ENCODE measurements at places on chromosomes 7 and 10.

GRCh38 chr10:6236349-6237198 is 33.8 kb downstream of the PFKFB3 start:
- DNase-seq, result no peak

DNA sequence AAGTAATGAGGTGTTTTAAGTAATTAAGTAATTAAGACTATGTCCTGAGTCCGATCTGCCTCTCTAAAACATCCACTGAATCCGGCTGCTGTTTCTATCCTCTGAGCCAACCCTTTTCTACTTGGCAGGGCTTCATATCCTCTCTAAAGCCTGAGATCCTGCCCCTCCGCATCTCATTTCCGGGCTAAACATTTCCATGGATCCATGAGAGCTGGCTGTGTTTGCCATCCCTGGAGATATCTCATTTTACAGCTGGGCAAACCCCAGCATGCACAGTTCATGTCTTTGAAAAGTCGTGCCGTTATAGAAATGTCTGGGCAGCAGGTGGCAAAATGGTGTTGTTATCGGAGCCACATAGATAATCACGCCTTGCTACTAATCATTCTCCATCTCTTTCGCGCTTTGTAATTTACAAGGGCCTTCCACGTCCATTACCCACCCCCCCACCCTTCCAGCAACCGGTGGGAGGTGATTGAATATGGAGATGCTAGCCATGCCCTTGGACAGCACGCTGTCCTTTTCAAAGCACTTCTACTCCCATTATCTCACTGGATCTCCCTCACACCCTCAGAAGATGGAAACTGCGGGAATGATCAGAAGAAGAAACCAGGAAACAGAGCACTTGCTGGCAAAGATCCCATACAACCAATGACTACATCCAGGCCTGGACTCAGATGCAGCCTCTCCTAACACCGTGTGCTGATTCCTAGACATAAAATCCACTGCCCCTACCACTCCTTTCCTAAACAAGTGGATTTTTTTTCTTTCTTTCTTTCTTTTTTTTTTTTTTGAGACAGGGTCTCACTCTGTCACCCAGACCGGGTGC is 1189.2 kb downstream of the TYW1 start:
- no peak for DNase-seq

GRCh38 chr7:104873401-104873800 is 140.6 kb upstream of the KMT2E start:
- DNase-seq, result no peak

DNA sequence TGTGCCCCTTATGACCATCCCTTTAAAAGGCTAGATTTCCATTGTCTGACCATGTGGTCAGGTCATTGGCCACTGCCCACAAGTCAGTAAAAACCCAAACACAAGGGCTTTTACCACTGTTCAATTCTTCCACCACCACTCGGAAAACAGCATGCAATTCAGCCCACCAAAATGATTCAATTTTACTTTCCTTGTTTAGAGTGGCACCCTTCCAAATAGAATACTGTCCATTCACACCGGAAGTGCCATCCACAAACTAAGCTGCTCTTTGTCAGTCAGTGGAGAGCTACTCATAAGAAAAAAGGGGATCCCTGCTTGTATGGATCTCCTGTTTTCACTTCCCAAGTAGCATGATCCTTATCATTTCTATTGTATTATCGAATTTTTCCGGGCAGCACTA is 350.7 kb upstream of the MBL2 start:
- no peak for DNase-seq

GRCh38 chr10:22379059-22379458 is 33.8 kb downstream of the SPAG6 start:
- DNase-seq, result no peak

DNA sequence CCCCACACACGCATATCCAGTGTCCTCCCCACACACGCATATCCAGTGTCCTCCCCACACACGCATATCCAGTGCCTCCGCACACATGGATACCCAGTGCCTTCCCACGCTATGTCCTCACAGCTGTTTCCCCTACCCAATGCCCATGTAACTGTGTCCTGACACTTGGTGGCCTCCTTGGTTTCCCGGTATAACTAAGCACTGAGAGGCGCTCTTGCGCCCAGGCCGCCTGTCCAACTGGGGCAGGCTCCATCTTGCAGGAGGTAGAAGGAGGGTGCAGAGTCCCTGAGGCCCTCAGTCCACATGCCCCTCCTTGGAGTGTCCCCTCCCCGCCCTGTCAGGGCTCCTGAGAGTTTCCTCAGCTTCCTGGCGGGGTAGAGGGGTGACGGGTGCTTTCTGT is 535.6 kb downstream of the DNAJB6 start:
- DNase-seq, result no peak

- DNase-seq, result no peak
These were observed 10.8 kb downstream of the LFNG start for GRCh38 chr7:2530071-2530987.

GRCh38 chr10:126294451-126294850 is 93.8 kb downstream of the ADAM12 start:
- no peak for DNase-seq

- DNase-seq, result no peak
These were observed 22.7 kb upstream of the ZWINT start for GRCh38 chr10:56383806-56384205.

DNA sequence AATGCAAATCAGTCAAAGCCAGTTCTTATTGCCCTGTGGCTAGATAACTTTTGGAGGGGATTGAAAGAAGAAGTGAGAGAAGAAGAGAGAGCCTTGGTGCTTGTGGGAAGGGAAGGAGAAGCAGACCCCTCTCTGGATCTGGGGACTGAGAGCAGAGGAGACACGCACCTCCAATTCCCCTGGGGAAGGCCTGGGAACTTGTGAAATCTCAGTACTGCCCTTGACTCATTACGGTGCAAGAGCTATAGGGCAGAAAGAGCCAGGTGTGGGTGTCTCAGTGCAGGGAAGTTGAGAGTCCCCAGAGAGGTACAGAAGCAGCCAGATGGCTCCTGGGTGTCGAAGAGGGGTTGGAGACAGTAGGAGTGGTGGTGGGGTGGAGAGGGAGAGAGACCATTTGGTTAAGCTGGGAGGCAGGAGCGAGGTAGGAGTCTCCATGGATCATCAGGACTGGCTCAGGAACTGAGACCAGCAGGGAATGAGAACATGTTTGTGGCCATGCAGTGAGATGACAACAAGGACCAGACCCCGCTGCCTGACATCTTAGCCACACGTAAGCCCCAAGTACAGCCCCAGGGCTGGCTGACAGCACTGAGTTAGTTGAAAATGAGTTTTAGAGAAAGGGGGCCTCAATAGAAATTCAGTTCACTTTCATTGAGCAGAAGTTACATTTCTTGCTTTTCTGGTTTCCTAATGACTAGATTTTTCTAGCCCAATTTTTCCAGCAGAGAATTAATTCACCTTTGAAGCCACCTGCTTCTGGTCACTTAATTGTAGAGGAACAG is 238.2 kb downstream of the BUB3 start:
- no peak for DNase-seq

Measured in right renal cortex interstitium (tissue), 3 donors.